ENCODE measurements at places on chromosomes 5 and 9.

GRCh38 chr5:36079200-36079781 is 12.6 kb upstream of the UGT3A2 start:
- peak; percentile 39 for DNase-seq

DNA sequence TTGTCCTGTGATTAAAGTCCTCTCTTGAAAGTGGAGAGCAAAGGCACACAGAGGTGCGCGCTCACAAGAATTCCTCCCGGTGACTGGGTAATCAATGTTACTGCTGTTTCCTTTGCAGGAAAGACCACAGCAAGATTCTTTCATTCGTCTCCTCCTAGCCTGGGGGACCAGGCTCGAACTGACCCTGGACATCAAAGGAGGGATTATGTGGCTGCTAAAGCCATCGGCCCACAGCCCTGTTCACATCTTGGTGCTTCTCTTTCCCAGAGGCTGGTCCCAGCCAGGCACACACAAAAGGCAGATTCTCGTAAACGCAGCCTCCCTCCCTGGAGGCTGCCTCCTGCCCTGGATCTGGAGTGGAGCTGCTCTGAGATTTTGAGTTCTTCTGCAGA is 230.9 kb downstream of the FANCC start:
- DNase-seq, result no peak

DNA sequence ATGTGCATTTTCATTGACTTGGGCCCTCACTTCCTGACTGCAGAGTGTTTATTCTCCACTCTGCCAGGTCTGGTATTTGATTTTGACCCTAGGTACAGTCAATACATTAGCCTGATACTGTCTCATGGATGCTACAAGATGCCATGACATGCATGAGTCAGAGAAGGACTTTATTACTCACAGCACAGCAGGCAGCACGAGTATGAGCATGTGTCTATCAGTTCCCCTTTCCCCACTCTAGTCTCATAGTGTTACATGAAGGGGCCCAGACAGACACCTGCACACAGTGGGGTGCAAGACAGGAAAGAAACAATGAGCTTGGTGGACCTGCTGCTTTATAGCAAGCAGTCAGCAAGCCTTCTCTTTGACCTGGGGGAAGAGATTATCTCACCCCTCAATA is 19.6 kb downstream of the ITGA2 start:
- no peak for DNase-seq

DNA sequence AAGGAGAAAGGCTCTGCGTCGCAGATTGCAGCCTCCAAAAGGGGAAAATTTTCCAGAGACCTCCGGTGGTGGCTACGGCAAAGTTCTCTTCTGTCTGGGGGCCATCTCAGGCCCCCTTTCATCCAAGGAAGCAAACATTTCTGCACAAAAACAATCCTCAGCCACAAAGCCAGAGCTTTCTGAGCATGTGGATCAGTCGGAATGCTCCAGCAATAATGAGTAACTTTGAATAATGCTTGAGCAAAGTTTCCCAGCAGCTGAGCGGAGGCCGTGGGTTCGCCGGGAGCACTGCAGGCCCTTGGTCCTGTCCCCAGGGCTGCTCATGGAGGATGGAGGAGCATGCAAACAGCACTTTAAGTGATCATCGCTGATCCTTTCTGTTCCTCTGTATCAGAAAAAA is 60.2 kb upstream of the UNC5A start:
- DNase-seq, result no peak

DNA sequence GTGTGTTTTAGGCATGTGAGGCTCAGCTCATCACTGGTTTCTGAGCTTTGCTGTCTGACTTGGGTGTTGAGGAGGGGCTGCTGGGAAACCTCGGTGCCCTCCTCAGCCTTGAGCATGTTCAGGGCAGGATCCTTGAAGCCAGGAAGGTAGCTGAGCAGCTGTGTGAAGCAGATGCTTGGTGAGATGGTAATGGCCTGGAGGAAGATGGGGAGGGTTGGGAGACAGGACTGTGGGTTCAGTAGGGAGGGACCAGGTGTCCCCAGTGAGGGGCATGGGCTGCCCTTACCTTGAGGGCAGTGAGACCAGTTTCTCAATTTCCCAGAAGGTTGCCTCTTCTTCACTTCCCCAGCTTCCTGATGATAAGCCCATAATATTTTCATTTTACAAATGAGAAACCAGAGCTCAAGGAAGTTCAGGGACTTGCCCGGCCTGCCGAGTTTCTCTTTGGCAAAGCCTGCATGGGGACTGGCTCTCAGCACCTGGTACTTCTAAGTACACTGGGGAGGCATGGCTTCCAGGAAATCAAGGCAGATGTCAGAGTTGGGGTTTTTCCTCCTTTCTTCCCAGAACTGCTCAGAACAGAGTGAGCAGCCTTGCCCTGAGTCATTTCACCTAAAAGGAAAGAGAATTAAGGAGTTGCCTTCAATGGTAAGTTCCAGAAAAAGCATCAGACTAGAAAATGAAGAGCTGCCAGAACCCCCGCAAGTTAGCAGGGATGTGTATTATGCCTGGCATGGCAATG is 225.7 kb downstream of the MAST4 start:
- peak; percentile 22 for DNase-seq

DNA sequence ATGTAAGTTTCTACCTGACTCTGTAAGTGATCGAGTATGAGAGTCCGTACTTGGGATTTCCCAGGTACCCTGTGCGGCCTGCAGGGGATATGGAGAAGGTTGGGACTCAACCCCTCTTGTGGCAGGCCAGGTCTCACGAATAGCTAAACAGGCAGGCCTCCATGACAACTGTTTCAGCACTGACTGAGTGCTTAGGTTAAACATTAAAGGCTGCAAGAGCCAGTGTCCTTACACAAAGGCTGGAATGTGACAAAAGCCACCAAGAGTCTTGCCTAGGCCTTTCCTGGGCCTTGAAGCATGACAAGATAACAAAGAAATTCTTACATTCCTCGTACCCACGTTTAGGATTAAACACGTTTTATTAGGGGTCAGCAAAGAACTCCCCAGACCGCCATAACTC is 58.6 kb downstream of the THBS4 start:
- no peak for DNase-seq

DNA sequence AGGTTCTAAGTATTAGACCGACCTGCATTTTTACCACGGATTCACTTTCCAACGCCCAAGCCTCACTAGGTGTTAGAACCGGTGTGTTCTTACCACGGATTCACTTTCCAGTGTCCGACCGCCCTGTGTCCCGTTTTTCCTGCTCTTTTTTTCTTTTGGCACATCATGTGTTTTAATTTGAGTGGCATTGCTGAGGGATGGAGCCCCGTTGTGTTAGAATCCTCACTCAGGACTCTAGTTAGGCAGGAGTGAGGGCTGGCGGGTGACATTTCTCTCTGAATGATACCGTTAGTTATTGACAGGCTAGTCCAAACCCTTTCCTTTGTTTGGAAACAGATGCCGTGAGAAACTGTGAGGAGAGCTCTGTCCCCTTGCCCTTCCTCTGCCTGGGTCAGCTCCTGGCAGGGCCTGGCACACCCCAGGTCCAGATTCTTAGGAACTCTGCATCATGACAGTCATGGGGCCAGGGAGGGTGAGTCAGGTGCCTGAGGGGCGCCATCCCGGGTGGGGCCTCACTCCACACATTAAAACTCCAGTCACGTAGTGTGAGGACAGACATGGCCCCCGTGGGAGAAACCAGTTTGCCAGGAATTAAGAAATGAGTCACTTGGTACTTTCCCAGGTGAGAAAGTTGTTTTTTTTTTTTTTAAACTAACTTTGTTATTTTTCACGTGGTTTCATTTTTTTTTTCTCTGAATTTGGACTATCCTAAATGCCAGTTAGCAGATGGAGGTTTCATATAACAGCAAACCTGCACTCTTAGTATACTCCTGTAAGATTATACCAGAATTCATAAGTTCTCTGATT is 15.8 kb downstream of the EXOC3 start:
- DNase-seq, result no peak

- DNase-seq, result no peak
Measured at GRCh38 chr5:127406326-127407121, 110.9 kb upstream of the PRRC1 start.
